ENCODE measurements at places on chromosomes 2 and 18. TPM values are rescaled to one million over a fixed set of nuclear protein-coding genes. Genes with fewer than 3 reads are reported as not detected.

- no peak for DNase-seq
- peaks cover 8% of the 10 kb centered on the region for H3K4me1 ChIP-seq
- H3K4me3 ChIP-seq, result no peak overlapping the region
- H3K27ac ChIP-seq, result no peak overlapping the region
Observed at GRCh38 chr2:12434630-12435098, 282.1 kb upstream of the TRIB2 start.

DNA sequence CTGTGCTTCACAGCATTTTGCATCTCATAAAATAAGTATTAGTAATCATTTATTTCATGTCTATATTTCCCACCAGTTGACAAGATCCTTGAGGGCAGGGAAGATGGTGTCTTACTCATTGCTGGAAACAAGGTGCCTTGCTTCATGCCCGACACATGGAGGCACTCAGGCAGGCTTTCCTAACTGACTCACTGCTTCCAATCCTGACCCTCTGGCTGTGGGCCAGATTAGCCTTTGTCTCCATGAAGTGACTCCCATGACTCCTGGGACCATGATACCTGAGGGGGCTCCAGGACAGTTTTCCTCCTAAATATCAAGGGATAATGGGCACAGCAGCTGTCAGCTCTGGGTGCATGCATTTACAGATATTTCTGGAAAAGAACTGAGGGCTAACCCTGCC is 275.1 kb downstream of the AGPS start:
- no peak overlapping the region for H3K4me3 ChIP-seq
- H3K36me3 ChIP-seq, result no peaks in the 10 kb centered on the region
- H3K27ac ChIP-seq, result no peak overlapping the region
- H3K4me1 ChIP-seq, result peaks cover 5% of the 10 kb centered on the region
- DNase-seq, result no peak
- peaks cover 7% of the 10 kb centered on the region for H3K27me3 ChIP-seq

GRCh38 chr2:151030663-151031230 is 230.9 kb downstream of the RBM43 start:
- H3K27me3 ChIP-seq, result no peaks in the 10 kb centered on the region
- H3K27ac ChIP-seq, result no peak overlapping the region
- H3K4me3 ChIP-seq, result no peak overlapping the region
- no peak for DNase-seq
- no peaks in the 10 kb centered on the region for H3K4me1 ChIP-seq

Gene PROM2
- 16.0 TPM for total RNA-seq

Gene TEKT4
- not detected for total RNA-seq
